GM19239 (cell line): ENCODE measurements at places on chromosomes 2 and 18.

GRCh38 chr18:79581406-79581805 lies 98.2 kb upstream of the CTDP1 start:
- DNase-seq = no peak

DNA sequence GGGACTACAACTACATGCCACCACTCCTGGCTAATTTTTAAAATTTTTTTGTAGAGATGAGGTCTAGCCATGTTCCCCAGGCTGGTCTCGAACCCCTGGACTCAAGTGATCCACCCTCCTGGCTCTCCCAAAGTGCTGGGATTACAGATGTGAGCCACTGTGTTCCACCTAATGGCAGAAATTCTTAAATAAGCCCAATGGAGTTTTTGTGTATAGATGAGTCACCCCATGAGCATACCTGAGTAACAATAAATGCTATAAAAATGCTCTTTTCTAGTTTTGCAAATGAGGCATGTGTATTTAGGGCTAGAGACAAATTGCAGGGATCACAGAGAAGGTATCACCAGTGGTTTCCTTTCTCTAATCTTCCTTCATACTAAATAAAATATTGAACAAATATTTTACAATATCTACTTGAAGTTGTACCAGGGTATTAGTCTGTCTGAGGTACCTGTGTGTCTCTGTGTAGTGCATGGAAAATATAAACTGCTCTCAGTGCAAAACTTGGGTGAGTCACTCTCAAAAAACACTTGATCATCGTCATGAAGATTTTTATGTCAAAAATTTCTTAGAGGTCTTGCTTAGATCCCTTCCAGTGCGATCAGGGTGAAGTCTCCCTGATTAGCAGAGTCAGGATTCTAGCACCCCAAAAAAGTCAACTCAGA lies 337.1 kb upstream of the MMADHC start:
- DNase-seq = no peak

DNA sequence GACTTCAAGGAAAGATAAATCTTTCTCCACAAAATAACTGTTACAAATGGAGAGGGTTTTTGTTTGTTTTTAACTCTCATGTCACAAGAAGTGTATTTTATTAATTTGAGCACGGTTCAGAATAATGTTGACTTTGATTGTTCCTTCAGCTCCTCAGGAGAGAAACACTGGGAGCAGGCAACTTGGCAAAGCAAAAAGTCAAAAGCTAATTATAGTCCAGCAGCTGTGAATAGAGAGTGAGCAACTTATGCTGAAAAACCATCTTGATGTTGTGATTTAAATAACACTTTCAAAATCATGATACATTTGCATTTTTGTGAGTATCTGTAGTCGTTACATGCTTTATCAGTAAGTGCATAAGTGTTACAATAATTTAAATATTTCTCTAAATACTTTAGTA lies 37.5 kb upstream of the TTN start:
- no peak for DNase-seq

DNA sequence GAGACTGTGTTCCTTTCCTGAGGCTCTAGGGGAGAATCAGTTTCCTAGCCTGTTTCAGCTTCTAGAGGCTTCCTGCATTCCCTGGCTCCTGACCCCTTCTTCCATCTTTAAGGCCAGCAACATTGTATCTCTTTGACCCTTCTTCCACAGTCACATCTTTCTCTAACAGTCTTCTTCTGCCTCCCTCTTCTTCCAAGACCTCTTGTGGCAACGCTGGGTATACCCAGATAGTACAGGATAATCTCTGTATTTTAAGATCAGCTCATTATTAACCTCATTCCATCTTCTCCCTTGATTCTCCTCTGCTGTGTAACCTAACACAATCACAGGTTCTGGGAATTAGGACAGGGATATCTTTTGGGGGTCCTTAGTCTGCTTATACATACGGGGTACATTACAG lies 8.9 kb upstream of the MYL12A start:
- DNase-seq = no peak

GRCh38 chr2:48221846-48222516 lies 308.0 kb upstream of the STON1 start:
- no peak for DNase-seq

DNA sequence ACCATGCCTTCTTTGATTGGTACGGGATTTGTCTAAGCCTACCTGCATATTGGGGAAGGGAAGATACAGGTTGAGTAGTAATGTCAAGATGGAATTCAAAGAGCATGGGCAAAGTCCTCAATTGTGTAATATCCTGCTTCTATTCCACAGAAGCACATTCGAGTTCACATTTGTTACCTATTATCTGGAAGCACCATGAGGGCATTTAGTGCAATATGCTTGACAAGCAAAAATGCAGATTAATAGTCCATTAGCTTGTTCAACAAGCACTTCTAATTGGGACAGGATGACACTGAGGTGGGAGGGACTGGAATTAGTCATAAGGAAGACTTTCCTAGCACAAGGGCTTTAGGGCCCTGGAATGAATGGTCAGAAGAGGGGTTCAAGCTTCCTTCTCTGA lies 40.5 kb downstream of the MYO5B start:
- DNase-seq = no peak
